ENCODE measurements at places on chromosomes 3 and 15.

GRCh38 chr3:194245975-194246561 is 105.1 kb downstream of the CPN2 start:
- no peak for DNase-seq

- no peak for DNase-seq
These were observed 61.8 kb upstream of the RBP1 start for GRCh38 chr3:139601191-139601961.

DNA sequence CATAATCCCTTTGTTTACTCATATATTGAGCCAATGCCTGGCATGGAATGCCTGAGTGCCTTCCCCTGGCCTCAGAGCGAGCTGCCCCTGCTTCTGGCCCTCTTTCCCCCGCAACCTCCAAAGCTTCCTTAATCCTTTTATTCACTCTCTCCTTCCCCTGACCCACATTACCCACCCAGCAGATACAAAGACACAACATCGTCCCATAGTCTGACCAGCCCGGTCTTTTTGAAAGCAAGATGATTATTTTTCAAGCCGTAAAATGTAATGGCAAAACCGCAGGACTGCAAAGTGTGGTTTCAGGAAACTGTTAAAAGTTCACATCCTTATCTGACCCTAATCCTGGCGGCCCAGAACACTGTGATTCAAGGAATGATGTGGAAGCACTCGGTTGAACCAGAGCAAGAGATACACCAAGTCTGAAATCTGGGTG is 78.4 kb upstream of the LRTM1 start:
- no peak for DNase-seq

GRCh38 chr15:37040072-37040742 is 60.1 kb downstream of the MEIS2 start:
- no peak for DNase-seq

GRCh38 chr3:121436074-121436473 is 109.7 kb downstream of the POLQ start:
- DNase-seq: no peak
